Activated T-cell treated with anti-CD3 and anti-CD28 coated beads, Interleukin-2, amount 50 U/mL, for 48 hours (primary cell): ENCODE measurements at places on chromosomes 6 and 20.

DNA sequence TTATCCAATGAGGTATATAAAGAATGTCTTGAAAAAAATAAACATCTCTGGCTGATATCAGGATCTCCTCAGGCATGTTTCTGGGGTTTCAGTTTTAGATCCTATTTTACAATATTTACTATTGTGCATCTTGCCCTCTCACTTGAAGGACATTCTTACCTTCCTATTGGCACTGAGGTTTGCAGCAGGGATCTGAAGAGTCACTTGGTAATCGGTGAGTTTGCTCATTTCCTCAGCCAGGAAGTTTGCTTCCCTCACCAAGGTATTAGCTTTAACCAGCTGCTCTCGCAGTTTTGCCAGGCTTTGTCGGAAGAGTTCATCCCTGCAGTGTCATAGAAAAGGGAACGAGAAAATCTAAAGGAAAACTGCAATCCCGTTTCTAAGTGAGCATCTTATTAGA is 101.9 kb upstream of the NUP153 start:
- no peak for DNase-seq

- DNase-seq: no peak
Observed at GRCh38 chr20:53411891-53412290, 181.7 kb downstream of the ZNF217 start.

DNA sequence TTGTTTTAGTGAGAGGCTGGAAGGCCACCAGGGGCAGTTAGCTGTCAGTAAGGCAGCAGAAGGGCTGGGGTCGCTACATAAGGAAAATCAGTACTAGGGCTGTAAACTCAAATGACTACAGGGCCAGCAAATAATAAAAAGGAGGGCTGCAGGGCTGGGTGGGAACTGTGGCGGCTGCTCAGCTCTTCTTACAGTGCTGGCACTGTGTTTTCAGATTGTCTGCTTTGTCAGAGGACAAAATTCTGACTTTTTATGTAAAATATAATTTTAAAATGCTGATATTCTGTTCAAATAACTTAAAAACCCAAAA is 23.2 kb downstream of the HLA-A start:
- DNase-seq: no peak

DNA sequence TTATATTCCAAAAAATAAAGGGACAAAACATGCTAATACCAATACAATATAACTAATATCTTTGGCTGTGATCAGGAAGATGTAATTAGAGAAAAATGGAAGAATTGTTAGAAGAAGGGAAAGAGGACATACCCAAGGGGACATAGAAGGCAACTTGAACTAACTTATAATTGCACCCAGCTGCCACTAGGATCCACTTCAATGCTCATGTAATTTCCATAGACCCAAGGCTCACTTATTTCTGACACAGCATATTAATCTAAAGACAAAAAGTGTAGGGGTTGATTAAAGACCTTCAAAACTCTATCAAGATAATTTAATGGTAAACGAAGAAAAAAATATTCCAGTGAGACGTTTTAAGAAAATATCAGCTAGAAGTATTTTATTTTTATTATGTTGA is 396.0 kb upstream of the ADGRB3 start:
- no peak for DNase-seq

DNA sequence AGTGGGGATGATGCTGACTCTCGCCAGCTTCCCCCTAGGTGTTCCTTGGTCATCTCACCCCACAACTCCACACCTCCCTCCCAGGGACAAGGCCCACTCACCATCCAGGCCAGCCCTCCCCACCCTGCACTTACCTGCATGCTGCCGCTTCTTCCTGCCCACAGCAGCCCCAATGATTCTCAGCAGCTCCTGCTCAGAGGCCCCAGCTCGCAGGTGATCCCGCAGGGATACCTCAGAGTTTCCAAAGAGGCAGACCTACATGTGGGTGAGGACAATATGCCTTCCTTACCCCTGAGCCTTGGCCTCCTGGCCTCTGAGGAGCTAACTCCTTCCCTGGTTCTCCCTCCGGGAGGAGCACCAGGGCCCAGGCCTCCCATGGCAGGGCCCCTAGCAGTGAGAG is 24.6 kb downstream of the MOCS1 start:
- no peak for DNase-seq

- no peak for DNase-seq
Observed at GRCh38 chr20:22582386-22582963, 1.9 kb downstream of the FOXA2 start.

DNA sequence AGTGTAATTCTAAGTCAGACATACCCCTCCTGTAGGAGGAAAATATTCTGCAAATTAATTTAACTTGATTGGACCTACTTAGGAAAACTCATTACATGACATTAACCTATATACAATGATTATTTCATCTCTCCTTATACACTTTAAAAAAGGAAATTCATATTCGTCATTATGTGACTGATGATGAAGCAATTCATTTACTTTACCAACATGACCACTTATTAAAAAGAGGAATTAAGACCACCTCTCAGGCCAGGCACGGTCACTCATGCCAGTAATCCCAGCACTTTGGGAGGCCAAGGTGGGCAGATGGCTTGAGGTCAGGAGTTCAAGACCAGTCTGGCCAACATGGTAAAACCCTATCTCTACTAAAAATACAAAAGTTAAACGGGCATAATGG is 11.6 kb downstream of the AKIRIN2 start:
- no peak for DNase-seq

DNA sequence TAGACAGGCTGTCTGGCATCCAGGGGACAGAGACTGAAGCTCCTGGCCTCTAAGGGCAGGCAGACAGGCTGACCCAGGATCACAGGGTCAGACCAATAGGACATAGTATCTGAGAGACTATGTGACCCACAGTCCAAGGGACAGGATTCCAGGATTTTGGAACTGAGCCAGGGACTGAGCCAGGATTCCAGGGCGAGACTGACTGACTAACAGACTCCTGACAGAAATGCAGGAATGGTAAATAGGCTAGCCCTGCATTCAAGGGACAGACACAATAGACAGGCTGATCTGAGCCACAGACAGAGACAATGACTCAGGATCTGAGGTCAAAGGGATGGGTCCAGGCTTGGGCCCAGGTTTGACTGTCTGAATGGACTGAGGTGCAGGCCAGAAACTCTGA is 19.8 kb downstream of the XKR7 start:
- DNase-seq: no peak

DNA sequence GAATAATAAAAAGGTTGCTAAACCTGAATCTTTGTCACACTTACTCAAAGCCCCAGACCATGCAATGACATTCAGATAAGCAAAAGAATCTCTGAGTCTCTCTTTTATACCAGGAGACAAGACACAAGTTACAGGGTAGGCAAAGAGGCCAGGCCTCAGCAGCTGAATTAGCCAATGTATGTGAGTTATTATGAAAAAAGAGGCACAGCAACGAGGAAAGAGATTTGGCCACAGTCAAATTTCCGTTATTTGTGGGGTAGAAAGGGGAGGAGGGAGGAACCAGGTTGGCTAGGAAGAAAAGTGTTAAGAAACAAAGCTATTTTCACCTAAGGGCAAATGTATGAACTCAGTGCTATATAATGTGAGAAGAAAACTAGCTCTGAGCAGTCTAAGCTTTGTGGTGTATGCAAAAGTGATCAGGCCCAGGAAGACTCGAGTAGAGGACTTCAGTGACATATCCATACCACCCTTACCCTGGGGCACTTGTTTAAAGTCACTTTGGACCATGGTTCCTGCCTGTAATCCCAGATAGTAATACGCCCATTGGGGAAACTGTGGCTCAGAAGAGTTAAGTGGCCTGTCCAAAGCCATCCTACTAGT is 19.1 kb downstream of the IPCEF1 start:
- no peak for DNase-seq

- DNase-seq: peak; percentile 85
Observed at GRCh38 chr20:49982346-49983122, at the start of gene SNAI1. TSS of gene SNAI1 (plus strand) at chr20:49982980. CDS start at chr20:49983060, 80 bp downstream.

DNA sequence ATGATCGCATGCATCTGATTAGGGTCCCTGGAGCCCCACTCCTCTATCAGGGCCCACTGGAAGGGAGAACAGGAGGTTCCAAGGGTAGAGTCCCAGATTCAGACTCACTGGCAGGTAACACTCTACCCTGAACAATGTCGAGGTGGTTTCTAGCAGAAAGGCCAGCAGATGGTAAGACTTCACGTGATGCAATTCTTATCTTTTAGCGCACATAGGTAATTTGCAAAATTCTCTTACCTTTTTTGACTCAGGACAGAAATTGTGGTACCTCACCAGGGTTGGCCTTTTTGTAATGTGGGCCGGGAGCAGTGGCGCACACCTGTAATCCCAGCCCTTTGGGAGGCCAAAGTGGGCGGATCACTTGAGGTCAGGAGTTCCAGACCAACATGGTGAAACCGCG is 228.1 kb upstream of the JARID2 start:
- no peak for DNase-seq

GRCh38 chr6:166595061-166595780 is 8.7 kb upstream of the RAMACL start:
- no peak for DNase-seq

DNA sequence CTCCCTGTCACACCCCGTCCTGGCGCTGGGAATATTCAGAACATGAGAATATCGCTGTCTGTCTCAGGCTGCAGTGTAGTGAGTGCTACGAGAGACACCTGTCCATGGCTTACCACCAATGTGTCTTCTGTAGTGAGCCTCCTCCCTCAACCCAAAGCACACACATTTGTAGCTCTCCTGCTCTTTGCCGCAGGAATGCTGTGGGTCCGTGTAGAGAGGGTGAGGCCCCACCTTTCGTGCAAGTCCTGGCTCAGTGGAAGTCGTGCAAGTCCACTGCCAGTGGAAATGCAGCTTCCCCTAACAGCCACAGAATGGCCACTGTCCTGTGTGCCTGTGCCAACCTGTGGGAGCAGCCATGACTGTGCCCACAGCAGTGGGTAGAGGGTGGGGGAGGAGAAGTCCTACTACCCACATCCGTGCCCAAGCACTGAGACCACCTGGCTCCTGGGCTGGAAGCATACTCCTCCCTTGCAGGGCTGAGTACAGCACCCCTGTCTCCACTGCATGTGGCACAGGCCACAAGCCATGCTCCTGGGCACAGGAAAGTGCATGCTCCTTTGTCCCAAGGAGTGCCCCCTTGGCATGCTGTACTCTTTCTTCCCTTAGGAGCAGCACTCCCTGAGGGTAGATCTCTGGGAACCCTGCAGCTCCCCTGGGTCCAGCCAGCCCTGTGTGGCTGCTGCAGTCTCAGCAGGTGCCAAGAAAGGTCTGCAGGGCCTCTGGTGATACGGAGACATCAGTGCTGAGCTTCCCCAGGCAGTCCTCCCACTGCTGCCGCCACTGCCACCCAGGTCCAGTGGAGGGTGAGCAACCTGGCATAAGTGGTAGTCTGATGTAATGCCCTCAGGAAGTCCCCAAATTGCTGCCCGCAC is 28.0 kb downstream of the IGF2R start:
- DNase-seq: no peak

GRCh38 chr6:56766806-56767178 is 124.1 kb upstream of the DST start:
- no peak for DNase-seq

DNA sequence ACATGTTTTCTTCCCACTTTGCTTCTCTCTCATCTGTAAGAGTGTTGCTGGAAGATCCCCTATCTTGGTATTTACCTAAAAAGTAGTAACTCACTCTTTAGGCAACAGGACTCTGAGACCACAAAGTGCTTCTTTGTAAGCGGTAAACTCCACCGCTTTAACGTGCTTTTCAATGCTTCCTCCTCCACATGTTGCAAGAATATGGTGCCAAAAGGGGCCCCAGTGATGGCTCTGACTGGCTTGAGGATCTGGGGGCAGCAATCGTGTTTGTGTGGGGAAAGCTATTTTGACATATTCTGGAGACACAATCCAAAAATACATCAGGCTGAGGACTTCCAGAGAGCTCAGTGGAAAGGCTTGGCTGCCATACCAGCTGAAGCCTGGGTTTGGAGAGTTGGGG is 12.4 kb upstream of the CPNE5 start:
- no peak for DNase-seq

DNA sequence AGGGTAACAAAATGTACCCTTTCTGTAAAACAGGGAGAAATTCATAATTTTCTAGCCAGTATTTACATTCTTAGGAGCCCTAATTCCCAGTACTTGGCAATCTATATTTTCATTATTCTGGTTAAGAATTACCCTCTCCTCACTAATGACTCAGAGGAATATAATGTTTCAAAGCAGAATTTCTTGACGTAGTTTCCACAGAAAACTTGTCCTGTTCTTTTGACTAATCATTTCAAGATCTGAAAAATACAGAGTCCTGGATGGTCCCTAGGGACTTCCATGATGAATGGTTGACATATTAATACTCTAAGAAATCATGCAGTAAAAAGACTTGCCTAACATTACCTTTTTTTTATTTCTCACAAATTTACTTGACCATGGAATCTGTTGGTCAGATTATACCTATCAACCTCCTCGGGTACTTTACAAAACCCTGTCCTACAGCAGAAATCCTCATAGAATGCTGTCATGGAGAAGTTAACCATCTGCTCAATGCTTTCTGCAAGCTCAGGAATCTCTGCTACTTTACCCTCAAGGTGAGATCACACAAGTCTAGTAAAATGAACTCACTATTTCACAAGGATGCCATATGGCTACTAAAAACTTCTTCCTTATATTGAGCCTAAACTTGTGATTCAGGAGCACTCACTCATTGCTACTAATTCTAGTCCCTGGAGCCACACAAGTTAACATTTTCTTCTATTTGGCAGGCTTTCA is 202.1 kb upstream of the CNR1 start:
- no peak for DNase-seq

GRCh38 chr6:36914227-36914794 is 28.6 kb downstream of the C6orf89 start:
- peak; percentile 29 for DNase-seq

GRCh38 chr6:82711971-82712370 is 348.4 kb downstream of the TPBG start:
- DNase-seq: no peak

DNA sequence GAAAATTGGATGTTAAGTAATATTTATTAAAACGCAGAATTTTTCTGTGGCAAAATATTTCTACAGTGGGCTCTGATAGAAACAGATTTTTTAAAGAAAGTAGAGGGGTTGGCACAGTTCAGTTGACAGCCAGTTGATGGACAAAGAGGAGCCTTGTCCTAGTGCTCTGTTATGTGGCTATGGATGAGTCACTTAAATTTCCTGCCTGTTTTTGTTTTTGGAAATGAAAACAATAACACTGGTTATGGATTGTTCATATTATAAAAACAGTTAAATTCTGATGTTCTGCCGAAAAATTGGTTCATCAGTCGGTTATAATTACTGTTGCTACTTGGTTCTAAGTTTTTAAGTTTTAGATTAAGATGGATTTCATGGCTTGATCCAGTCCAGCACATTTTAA is 42.8 kb downstream of the MYO6 start:
- DNase-seq: no peak

GRCh38 chr6:73309535-73309784 is 44.6 kb downstream of the DPPA5 start:
- no peak for DNase-seq

GRCh38 chr20:4613718-4614620 is 107.7 kb upstream of the PRND start:
- peak; percentile 77 for DNase-seq

- DNase-seq: no peak
Observed at GRCh38 chr6:125814481-125814880, 23.7 kb downstream of the NCOA7 start.

GRCh38 chr6:163716690-163717089 is 302.2 kb downstream of the QKI start:
- no peak for DNase-seq
